Ammon's horn (tissue), 1 donor: ENCODE measurements at places on chromosomes 3 and 15.

GRCh38 chr3:88863196-88863595 lies 244.2 kb upstream of the EPHA3 start:
- DNase-seq, result no peak

- DNase-seq, result no peak
Measured at GRCh38 chr3:179608931-179609720, 4.5 kb downstream of the NDUFB5 start.

DNA sequence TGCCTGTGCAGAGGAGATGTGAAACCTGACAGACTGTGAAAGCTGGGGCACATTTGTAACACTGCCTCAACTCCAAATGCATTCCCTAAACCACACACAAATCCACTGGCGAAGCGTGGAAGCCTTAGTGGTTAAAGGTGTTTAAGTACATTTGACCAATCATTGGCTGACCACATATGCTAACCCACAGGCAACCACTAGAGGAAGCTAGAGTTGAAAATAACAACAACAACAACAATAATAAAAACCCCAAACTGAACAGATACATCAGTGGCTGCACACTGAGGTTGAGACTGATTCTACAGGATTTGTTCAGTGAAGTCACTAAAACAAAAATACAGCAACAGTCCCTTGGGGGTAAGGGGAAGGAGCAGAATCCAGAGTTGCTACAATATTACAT lies 129.7 kb downstream of the TJP1 start:
- DNase-seq, result no peak

- DNase-seq, result no peak
Measured at GRCh38 chr15:65938604-65939003, 69.3 kb downstream of the RAB11A start.

GRCh38 chr3:39103791-39104552 lies 3.5 kb downstream of the GORASP1 start:
- DNase-seq, result no peak

- DNase-seq, result peak; percentile 22
Measured at GRCh38 chr15:77482570-77482969, 61.9 kb downstream of the HMG20A start.

GRCh38 chr3:21433751-21434150 lies 317.3 kb downstream of the ZNF385D start:
- DNase-seq, result no peak

DNA sequence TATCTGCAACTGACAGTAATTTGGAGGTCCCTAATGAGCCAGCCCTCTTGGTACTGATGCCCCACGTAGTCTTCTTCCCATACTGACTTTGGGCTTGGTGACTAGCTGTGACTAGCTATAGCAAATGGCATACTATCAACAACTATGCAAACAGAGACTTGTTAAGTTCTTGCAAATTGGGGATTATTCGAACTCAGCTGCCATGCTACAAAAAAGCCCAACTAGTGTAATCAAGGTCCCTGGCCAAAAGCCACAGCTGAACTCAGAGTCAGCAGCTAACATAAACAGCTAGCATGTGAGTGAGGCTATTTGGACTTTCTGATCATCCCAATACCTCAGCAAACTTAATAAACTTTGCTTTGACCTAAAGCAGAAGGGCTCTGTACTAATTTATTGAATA lies 121.2 kb upstream of the PLXND1 start:
- DNase-seq, result no peak

GRCh38 chr3:184299488-184300377 lies 692 bp downstream of the PSMD2 start:
- DNase-seq, result no peak

- peak; percentile 37 for DNase-seq
Measured at GRCh38 chr3:18189282-18190050, 235.7 kb downstream of the SATB1 start.

- no peak for DNase-seq
Measured at GRCh38 chr3:170330366-170330765, 27.1 kb upstream of the SKIL start.

DNA sequence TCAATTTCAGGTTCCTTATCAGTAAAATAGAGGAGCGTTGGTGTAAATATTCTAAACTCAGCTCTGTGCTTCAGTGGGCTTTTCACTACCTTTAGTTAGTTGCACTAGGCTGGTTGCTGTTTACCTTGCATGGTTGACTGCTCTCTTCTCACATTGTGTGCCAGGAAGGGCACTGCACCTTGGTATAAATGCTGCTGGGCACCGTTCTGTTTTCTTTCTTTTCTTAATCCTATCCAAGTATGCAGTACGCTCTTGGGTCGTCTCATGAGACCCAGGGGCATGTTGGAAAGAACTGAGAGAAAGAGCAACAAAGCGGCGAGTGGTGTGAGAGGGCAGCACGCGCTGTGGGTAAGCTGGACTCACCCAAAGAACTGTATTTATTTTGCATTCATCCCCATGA lies 22.4 kb downstream of the KCNMB2 start:
- DNase-seq, result no peak

GRCh38 chr3:38353151-38353550 lies 6.6 kb downstream of the XYLB start:
- DNase-seq, result no peak

GRCh38 chr3:42678447-42678846 lies 6.9 kb upstream of the KLHL40 start:
- DNase-seq, result no peak

DNA sequence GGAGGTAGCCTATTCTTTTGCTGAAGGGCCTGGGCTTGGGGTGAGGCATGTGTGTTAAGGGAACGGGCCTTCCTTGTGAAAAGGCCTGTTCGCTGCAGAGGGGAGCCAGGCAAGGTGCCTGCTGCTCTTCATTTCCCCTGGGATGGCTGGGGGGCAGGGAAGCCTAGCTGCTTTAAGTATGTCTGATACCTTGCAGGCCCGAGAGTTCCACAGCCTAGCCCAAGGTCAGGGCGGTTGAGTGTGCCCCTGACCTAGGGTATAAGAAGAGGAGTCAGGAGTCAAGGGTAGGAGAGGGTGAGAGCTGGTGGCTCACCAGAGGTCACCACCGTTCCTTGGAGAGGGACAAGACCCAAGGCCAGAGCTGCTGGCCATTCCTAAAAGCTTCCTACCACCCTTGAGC lies 46.6 kb downstream of the UMPS start:
- no peak for DNase-seq

DNA sequence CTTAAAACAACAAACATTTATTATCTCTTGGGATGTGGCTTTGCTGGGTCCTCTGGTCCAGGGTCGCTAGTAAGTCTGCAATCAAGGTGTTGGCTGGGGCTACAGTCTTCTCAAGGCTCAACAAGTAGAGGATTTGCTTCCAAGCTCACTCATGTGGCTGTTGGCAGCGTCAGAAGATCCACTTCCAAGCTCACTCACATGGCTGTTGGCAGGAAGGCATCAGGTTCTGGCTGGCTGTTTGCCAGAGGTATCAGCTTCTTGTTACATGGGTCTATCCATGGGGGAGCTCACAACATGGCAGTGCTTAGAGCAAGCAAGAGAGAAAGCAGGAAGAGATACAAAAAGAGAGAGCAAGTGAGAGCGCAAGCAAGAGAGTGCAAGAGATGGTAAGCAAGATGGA lies 15.0 kb upstream of the BNC1 start:
- DNase-seq, result no peak

- DNase-seq, result no peak
Measured at GRCh38 chr15:60729850-60730458, 251.0 kb upstream of the ICE2 start.
